ENCODE measurements at places on chromosomes 5 and 9.

GRCh38 chr5:85614489-85614888 is 1003.3 kb upstream of the COX7C start:
- no peak for DNase-seq

- no peak for DNase-seq
Measured at GRCh38 chr9:136900988-136901515, 14.7 kb downstream of the TRAF2 start.

GRCh38 chr5:139817970-139818369 is 22.4 kb downstream of the PSD2 start:
- DNase-seq, result no peak

- DNase-seq, result no peak
Measured at GRCh38 chr5:83118471-83118870, 41.1 kb downstream of the XRCC4 start.

DNA sequence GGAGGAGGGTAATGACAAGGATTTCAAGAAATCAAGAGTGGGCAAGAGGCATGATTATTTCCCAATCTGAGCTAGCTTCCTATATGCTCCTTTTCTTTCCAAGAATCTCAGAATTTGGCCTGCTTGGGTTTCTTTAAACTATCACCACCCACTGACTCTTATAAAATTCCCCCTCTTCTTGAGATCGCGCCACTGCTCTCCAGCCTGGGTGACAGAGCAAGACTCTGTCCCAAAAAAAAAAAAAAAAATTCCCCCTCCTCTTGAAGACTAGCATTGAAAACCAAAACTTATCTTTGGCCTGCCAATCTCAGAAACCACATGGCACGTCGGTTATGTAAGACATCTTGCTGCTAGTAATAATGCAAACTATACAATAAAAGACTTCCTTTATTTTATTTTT is 3.4 kb upstream of the DMXL1 start:
- no peak for DNase-seq
